ENCODE measurements at places on chromosomes 12 and 14.

GRCh38 chr12:52735816-52736632 is 32.7 kb upstream of the KRT77 start:
- DNase-seq = no peak

DNA sequence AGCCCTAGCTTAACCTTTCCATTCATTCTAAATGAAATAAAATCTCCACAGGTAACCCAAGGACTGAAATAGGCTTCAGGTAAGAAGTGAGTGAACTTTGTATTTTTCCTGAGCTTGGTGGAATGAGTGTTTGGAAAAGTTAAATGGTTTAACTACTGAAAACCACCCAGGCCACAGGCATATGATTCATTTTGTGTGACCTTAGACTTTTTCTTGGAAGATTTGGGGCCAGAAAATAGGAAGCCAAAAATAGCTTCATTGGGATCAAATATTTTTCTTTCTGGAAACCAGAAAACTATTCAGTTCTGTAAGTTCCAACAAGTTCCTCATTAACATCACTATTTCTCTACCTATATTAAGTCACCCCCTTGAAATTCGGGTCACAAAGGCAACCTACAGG is 212.6 kb downstream of the PCNX1 start:
- no peak for DNase-seq

DNA sequence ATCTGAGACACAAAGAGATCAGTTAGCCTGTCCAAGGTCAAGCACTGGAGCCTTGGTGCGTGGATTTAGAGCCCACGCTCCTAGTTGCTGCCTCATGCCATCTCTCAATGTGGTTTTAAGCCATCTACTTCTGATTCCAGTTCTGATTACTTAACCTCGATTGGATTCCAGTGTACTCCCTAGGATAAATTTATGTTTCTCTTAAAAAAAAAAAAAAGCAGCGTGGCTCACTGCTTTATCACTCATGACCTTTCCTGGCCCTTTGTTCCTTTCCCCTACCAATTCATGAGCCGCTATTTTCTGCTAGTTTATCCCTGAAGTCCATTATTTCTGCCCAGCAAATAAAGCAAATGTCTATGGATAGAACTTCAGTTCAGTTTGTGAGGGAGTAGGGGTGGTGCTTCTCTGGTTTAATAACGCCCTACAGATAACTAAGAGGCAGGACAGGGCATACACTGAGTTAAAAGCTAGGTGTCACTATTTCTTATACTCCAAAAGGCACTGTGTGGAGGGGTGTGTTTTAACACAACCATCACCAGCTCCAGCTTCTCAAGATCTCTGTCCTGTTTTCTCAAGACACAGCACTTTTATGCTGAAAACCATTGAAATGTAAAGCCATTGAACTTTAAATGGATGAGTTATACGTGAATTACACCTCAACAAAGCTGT is 9.8 kb upstream of the PARP11 start:
- no peak for DNase-seq

GRCh38 chr12:7303230-7303629 is 642 bp upstream of the ACSM4 start:
- no peak for DNase-seq

DNA sequence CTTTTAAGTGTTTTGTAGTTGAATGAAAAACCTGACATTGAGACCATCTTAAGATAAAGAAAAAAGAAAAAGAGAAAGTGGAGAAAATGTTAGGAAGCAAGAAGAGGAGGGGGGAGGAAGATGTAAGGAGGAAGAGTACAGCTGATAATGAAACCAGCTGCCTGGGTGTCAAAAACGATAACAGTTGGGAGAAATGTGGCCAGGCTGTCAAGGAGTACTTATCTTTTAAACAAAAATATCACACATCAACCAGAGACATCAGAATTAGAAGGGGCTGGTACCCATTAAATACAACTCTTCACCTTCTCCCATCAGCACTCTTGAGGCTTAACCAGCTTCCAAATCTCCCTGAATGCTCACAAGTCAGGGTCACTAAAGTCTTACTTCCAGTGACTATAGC is 4.5 kb downstream of the SLC11A2 start:
- DNase-seq = no peak

- DNase-seq = peak; percentile 10
Observed at GRCh38 chr12:129607756-129608155, 296.1 kb downstream of the TMEM132D start.

- DNase-seq = peak; percentile 96
Observed at GRCh38 chr14:76947078-76947837, 81.2 kb downstream of the IRF2BPL start.

- DNase-seq = peak; percentile 79
Observed at GRCh38 chr14:70027785-70028428, 148.7 kb downstream of the SMOC1 start.

- no peak for DNase-seq
Observed at GRCh38 chr12:1474574-1475153, 119.7 kb downstream of the FBXL14 start.

- DNase-seq = no peak
Observed at GRCh38 chr12:43425361-43425760, 126.6 kb downstream of the ADAMTS20 start.

GRCh38 chr12:24756479-24757024 is 192.3 kb downstream of the BCAT1 start:
- DNase-seq = no peak

DNA sequence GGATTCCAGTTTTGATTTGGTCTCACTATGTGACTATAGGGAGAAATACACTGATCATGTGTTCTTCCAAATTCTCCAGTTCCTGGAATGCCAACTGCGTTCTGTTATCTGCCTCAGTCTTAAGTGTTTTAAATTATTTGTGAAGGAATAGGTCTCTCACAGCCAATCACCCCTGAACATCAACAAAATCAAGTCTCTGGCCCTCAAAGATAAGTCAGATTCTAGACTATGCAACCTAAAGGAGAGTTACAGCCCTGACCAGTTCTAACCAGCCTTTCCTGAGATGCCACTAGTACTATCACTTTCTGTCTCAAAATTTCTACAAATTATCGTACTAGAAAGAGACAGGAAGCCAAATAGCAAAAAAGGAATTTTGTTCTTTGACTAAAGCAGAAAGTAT is 22.3 kb downstream of the ZFC3H1 start:
- DNase-seq = no peak

GRCh38 chr14:80390906-80391305 is 179.6 kb upstream of the DIO2 start:
- DNase-seq = no peak

DNA sequence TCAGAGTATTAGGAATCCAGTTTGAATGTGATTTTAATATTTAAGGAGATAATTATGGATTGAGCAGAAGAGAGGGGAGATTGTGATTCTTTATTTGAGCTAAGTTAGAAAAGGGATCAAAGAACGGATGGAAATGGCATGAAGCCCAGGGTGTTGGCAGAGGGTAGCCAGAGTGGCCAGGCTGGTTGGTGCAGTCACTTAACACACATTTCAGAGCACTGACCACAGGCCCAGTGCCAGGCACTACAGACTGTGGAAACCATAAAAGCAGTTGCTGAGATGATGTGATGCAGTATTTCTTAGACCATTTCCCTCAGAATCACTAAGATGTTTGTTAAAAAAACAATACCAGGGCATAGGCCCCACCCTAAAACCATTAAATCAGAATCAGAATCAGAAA is 167.7 kb upstream of the AMIGO2 start:
- peak; percentile 67 for DNase-seq

DNA sequence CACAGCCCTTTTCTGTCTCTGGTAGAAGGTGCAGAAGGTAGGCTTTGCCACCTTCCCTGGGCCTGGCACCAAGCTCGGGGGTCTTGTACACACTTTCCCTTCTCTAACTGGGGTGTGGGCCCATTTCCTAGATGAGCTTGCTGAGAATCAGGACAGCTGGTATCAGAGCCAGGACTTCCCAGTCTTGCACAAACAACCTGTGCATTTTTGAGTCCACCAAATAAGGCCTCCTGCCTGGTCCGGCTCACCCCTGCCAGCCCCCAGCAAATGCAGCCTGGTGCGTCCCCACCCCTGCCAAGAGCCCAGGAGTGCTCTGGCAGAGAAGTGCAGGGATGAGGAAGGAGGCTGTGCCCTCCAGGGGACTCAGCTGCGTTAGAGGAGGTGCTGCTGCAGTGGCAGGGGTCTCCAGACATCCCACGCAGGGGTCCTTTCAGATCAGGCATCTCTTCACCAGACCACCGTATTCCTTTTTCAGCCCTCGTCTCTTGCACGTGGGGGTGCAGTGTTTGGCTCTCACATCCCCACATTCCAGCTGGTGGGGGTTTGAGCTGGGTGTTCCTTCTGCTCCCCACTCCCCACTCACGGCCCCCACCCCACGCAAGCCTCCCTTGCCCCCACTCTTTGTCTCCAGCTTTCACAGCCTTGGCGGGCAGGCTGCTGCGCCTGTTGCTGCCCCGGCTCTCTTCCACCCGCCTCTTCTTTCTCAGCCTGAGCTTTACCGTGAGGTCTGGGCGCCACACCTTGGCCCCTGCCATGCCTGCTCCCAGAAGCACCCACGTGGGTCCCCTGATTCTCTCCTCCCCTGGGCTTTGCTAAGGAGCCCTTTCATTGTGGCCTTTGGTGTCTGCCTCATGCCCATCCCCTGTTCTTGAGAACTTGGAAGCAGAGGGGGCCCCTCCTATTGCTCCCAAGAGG is 32.3 kb downstream of the MEG3 start:
- no peak for DNase-seq

- DNase-seq = peak; percentile 43
Observed at GRCh38 chr12:50620109-50620977, 115.6 kb downstream of the DIP2B start.

- no peak for DNase-seq
Observed at GRCh38 chr12:65962036-65962430, 137.8 kb downstream of the HMGA2 start.

GRCh38 chr12:22018860-22019259 is 27.2 kb upstream of the CMAS start:
- DNase-seq = no peak

DNA sequence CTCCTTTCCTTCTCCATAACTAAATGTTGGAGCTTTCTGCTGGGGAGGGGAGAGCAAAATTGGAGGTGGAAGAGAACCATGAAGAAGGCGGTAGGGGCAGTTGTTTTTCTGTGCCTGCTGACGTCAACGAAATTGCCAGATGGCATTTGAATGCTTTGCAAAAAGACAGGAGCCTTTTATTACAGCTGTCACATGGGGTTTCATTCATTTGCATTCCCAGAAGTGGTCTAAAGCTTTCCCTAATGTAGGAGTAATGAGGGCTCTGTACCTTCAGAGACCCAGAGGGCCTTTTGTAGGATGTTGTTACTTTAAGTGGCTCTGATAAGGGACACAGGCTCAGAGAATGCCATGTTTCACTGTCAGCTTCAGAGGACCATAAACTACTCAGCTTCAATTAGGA is 107.1 kb upstream of the SLCO1C1 start:
- peak; percentile 91 for DNase-seq

- DNase-seq = no peak
Observed at GRCh38 chr14:90518069-90518940, 121.5 kb downstream of the CALM1 start.

GRCh38 chr12:131090274-131091210 is 136.8 kb downstream of the ADGRD1 start:
- no peak for DNase-seq

DNA sequence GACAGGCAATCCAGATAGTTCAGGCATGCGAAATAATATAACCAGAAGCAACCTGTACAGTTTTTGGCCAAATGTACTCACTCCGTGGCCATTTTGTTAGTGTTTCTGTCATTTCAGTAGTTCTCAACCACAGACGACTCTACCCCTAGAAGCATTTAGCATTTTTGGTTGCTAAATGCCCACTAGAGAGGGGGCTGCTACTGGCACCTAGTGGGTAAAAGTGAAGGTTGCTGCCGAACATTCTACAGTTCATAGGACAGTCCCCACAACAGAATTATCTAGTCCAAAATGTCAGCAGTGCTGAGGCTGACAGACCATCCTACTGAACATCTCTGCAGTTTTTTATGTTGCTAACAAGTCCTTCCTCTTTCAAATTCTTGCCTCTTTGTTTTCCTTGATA is 107.4 kb downstream of the TSHR start:
- DNase-seq = peak; percentile 8

- no peak for DNase-seq
Observed at GRCh38 chr14:51521764-51522163, 129.9 kb upstream of the FRMD6 start.

GRCh38 chr14:81401420-81402122 is 1.4 kb upstream of the STON2 start:
- DNase-seq = no peak

DNA sequence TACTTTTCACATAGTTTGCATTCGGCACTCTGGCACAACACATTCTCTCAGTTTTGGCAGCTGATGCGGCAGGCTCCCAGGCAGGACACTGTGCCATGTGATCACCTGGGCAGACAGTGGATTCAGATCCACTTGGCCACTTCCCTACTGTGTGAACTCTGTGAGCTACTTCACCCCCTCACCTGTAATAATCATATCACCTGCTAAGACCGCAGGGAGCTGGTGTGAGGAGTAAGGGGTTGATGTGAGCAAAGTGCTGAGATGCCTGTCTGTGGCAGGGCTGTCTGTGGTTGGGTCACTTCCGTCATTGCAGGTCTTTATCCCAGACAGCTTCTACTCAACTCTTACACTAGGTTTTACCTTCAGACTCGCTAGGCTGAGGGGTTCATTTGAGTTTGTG is 50.4 kb upstream of the AMN start:
- DNase-seq = no peak

GRCh38 chr12:111842556-111843396 is 748 bp downstream of the MAPKAPK5 start:
- no peak for DNase-seq

- peak; percentile 61 for DNase-seq
Observed at GRCh38 chr12:56839915-56840325, 76.8 kb downstream of the HSD17B6 start.

GRCh38 chr14:104560586-104560945 is 19.0 kb upstream of the C14orf180 start:
- DNase-seq = no peak

- DNase-seq = no peak
Observed at GRCh38 chr14:93958567-93959238, 17.7 kb downstream of the ASB2 start.

DNA sequence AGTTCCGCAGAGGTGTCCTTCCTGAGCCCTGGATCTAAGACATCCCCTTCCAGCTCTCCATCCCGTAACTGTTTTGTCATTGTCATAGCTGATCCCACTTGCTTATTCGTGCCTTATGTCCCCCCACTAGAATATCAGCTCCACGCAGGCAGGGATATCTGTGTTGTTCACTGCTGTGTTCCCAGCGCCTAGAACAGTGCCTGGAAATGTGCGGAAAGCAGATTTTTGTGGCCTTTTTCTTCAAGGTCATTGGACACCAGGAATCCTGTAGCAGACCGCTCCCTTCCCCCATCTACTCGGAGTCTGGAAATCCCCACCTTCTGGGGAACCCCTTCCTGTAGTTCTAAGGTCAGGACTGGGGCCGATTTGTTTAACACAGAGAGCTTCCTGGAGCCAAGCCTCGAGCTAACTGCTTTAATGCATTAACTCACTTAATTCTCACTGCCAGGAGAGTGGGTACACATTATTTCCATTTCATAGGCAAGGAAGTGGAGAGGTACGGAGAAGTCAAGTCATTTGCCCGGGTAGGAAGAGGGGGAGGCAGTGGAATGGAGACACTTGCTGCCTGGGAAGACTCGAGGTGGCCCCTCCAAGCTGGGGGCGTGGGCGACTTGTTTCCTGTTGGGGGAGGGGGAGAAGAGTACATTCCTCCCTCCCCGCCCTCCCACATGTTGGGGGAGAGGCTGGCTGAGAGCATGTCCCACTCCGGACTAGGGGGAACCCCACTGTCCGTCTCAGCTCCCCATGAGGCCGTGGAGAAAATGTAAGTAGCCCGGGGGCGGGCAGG is 1.2 kb upstream of the SH2B3 start:
- DNase-seq = no peak
